Fibroblast of villous mesenchyme (primary cell): ENCODE measurements at places on chromosomes 7 and 10. TPM values are rescaled to one million over a fixed set of nuclear protein-coding genes. Genes with fewer than 3 reads are reported as not detected.
A peak's percentile ranks its signal among the peaks of the same experiment; 100 is the strongest.

DNA sequence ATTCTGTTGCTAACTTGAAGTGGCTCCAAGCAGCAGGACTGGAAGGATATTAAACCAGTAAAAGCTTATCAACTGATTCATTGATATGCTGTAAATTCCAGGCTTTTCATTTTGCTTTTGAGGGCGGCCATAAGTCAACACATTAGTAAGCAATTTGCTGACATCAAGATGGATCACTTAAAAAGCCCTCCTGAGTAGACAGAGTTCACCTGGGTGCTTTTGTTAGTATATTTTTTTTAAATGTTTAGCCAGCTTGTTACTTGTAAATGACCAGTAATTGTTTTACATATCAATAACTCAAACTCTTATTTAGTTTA lies 26.5 kb downstream of the RNF32 start:
- DNase-seq, result no peak

DNA sequence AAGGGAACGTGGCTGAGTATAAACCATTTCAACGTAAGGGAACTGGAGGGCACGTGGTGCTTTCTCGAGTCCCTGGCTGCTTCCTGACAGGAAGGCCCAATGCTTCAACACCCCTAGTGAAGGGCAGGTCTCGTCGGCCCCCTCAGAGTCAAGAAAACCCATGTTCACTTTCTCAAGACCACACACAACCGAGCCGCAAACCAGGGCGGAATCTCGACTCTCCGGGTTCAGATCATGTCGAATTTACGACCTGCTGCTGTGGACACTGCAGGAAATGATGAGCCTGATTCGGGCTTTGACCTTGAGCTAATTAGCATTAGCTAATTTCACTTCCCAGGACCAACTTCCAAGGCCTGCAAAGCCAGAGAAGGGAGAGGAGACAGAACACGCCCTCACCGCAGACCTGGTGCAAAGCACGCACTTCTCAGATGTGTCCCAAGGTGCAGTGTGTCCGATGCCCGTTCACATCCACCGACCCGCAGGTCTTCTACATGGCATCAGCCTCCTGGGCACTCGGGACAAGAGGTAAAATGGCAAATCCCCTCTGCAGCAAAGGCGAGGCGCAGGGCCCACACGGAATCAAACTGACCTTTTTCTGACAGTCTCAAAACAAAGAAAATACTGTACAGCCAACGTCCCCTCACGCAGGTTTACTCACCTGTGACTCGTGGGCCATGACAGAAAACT lies 94.7 kb downstream of the DIP2C start:
- DNase-seq, result no peak

DNA sequence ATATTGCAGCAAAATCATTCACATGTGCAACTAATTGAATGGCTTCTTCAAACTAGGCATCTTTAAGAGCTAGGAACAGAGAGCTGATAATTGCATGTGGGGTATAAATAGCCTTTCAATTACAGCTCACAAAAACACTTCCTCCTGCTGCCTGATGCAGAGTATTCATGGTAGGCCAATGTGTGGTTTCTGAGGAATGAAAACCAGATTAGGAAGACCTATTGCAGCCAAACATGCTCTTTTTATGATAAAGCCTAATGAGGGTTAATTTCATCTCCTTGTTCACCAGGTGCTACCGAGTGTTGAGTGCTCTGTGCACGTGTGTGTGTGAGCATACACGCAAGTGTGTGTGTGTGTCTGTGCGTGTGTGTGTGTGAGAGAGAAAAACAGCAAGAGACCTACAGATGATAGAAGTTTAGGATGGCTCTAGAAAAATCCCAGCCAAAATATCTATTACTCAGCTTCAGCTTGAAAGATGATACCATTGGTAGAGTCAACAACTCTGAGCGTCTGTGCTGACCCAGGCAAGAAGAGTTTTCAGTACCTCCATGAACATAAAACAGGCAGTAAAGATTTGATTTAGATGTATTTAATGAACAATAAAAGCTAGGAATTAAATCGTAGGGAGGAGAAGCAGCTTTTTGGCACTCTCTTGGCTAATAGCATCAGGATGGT lies 448.5 kb upstream of the ANKRD30A start:
- peak; percentile 39 for DNase-seq

DNA sequence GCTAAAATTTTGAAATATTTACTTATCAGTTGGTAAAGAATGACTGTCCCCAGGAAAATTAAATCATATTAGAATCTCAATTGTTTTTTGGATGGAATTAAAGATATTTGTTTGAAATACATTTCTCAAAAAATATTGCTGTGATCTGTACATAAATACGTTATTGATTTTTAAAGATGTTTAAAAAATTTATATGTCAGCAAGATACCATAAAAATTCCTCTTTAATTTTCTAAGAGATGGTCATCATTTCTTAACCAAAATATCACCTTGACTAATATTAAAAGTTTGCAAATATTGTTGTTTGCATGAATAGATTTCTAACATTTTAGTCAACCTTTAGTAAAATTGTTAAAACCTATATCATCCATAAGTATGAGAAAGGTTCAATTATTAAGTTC lies 147.4 kb upstream of the WNT16 start:
- no peak for DNase-seq

DNA sequence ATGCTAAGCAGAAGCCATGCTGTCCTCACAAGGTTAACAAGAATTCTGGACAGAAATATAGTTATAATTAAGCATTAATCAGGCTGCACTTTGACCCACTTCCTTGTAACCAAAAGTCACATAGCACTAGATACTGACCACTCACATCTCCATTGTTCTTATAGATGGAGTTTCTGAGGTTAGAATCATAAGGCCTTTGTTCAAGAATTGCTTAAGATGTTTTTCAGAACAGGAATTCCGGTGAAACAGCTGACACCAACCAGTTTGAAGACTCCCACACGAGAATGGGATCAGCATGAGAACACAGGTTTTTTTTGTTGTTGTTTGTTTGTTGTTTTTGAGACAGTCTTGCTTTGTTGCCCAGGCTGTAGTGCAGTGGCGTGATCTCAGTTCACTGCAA lies 488.3 kb upstream of the NRP1 start:
- DNase-seq, result peak; percentile 3

GRCh38 chr10:5305374-5305773 lies 59.4 kb upstream of the UCN3 start:
- DNase-seq, result peak; percentile 75

DNA sequence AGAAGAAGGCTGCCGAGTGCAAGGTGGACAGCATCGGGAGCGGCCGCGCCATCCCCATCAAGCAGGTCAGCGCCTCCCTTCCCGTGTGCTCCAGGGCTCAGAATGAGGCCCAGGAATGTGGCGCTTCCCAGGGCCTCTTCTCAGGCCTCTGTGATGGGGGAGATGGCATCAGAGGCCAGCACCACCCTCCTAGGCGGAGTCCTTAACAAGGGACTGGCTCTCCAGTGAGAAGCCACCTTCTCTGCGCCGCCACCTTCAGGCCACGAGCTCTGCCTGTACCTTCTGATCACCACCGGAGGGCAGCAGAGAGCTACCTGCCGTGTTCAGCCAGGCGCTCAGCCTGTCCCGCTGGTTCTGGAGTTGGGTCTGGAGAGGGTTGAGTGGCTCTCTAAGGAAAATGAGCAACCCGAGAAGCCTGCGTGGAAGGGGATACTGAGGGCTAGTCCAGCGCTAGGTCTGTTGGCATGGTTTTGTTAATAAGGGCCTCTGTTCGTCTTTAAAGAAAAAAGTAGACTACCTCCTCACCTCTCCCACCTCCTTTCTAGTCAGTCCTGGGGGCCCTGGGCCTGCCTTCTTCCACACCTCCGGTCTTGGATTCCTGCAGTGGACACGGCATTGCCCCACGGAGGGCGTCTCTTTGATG lies 37.7 kb downstream of the AGAP3 start:
- DNase-seq, result peak; percentile 75

- DNase-seq, result no peak
Observed at GRCh38 chr7:134879815-134880475, 100.5 kb downstream of the CALD1 start.

DNA sequence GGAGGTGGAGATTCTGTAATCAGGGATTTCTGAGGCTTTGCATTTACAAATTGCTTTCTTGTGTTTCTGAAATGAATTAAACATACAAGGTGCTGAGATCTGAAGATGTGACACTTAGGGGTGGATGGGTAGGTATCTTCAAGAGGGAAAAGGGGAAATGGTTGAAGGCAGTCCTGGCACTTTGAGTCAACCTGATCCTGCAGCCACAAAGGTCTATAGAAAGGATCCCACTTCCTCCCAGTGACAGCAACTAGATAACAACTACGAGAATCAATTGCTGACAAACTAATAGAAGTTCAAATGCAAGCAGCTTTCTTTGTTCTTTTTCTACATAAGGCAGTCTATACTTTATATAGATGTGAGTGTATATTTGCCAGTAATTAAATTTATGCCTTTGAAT lies 553.3 kb downstream of the MDFIC start:
- no peak for DNase-seq

DNA sequence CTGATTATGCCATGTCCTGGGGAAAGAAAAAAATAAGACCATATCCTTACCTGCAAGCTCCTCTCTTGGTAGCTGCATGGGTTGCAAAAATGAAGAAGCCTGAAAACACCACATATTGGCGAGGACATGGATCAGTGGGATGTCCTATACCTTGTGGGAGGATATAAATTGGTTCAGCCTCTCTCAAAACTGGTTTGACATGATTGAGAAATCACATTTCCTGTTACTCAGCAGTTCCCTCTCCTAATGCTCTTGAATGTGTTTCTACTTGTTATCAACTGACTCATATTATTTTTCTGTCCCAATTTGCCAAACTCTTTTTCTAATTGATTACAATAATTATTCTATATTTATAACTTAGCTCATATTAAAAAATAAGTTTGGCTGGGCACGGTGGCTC lies 380.2 kb downstream of the EXOC4 start:
- peak; percentile 62 for DNase-seq

GRCh38 chr10:30055226-30055662 lies 4.1 kb downstream of the JCAD start:
- DNase-seq, result peak; percentile 36

GRCh38 chr10:13685885-13686284 lies 99.1 kb downstream of the PRPF18 start:
- no peak for DNase-seq

- DNase-seq, result no peak
Observed at GRCh38 chr10:12027539-12027938, 15.1 kb downstream of the UPF2 start.

DNA sequence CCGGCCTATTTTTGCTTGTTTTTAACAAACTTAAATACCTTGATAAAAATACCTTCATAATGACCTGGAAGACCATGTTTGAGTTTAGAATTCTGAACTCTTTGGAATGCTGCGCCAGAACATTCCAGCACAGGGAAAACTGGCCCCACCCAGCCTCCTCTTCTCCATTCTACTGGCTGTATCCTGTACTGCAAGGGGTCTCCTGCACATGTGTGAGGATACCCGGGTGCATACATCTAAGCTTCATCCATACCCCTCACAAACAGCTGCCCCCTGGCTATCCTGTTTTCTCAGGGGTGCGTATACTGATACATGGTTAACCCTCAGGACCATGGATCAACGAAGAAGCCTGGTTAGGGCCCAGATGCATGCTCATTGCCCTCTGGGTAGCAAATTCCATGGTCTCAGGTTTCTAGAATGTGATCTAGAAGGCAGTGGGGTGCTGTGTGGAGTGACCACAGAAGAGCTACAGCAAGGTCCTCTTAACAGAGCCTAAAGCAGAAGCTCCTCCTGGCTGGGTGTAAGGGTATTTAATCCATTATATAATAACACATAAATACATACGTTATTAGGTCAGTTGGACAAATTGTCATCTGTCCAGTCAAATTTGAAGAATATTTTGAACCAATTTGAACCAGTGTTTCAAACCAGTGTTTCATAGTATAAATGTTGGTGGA lies 26.1 kb downstream of the HACD1 start:
- no peak for DNase-seq

DNA sequence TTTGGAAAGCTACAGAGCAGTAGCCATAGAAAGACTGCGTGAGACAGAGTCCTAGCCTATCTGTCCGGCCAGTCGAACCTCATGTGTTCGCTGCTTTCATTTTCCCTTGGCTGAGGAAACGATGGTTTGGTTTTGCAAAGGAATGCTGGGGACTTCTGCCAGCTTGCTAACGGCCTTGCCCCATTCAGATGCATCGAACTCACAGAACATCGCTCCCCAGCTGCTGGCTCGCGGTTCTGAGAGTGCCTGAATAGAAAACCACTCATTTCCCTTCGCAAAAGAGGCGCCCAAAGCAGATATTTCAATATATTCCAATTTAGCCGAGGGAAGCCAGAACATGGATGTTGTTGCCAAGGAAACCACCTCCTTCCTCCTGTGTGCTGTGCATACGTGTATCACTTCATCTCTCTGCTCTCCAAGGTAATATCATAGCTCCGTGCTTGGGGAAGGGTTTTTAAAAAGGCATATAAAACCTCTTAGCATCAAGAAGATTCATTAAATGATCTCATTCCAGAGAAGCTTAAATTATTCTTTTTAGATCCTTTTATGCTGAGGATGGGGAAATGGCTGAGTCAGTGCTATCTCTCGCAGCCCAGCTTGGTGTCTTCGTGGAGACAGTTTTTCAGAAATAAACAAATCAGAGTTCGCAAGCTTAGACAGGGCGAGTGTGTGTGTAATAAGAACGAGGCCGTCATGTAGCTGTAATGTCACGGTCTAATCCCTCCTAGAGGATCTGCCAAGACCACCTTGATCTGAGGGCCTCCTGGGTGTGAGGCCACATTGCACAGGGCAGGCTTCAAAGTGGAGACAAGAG lies 215.2 kb downstream of the RPS24 start:
- DNase-seq, result peak; percentile 50

TFEC gene
- not detected in 2 replicates for total RNA-seq

SORCS1 gene
- total RNA-seq, result not detected in 2 replicates

LRRC18 gene
- not detected in 2 replicates for total RNA-seq

MCMBP gene
- total RNA-seq, result 43.2 and 56.1 TPM in 2 replicates

CYP17A1 gene
- not detected in 2 replicates for total RNA-seq
